ENCODE measurements at places on chromosomes 2 and 18.
A peak's percentile ranks its signal among the peaks of the same experiment; 100 is the strongest.

DNA sequence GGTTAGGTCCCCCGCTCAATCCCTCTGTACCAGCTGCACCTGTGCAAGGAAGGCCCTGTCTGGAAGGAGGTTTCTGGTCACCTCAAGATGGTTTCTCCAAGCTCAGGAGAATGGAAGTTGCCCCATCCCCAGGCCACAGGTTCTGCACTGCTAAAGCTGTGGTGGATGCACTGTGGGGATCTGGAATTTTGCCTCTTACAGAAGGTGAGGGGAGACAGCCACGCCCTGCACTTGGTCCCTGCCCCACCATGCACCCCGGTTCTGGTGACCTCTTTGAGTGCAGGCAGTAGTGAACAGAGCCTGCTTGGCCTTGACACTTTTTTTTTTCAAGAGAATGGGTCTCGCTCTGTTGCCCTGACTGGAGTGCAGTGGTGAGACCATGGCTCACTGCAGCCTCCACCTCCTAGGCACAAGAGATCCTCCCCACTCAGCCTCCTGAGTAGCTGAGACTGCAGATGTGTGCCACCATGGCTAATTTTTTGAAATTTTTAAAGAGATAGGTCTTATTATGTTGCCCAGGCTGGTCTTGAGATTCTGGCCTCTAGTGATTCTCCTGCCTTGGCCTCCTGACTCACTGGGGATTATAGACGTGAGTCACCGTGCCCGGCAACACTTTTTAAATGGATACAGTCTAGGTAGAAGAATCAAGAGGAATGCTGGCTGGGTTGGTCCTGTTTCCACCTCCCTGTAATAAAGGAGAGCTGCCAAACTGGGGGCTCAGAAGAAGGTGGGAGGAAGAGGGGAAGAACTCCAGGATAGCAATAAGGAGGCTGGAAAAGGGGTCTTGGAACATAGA lies 5.8 kb upstream of the NT5DC4 start:
- DNase-seq = peak; percentile 84

DNA sequence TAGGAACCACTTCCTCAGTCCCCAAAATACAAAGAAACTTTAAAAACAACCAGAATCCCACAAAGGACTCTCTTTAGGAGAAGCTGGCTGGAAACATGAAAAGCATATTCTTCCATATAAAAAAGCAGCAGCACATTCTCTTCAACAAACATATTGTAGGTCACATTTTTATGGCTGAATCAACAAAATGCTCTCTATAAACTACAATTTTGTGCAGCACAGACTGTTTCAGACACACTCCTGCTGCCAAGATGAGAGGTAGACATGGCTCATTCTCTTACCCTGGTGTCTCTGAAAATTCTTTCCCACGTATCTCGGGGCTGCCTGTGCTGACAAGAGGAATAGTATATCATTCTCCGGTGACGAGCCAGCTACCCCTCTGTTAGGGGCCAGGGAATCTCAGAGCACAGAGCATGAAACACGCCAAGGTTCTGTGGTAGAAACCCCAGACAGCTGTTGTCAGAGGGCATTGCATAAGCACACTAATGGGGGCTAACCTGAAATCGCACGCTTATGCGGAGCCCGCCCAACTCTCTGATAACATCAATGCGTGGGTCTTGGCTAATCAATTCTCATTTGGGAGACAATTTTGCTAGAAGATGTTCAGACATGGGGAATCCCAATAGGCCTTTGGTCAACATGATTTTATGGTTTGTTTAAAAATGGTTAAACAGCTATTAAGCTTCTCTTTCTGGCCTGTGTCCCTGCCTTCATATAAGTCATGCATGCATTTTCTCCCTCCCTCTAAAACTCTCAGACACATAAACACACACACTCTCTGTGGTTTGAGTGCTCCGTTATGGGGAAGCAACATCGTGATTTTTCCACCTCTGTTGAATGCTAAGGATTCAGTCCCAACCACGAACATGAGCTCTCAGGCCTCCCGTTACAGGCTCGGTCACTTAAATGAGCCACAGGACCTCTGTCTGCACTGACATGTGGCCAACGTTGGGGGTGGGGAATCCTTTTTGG lies 177.5 kb downstream of the INO80D start:
- no peak for DNase-seq

DNA sequence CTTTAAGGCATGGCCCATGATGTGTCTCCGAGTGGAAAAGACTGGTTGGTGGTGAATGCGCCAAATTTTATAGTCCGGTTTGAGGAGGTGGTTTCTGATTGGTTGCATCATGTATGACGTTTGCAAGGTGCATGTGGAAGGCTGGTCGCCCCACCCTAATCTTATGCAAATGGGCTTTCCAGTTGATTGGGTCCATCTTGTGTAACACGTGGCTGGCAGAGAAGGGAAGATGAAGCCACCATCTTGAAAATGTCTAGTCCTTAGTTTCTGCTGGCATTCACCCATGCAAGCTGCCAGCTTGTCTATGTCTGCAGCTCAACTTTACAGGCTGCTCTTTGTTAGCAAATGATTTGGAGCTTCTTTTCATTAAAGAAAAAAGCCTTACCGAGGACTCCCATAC lies 132.2 kb downstream of the PIK3C3 start:
- DNase-seq = no peak

GRCh38 chr2:219142329-219142728 lies 18.3 kb downstream of the NHEJ1 start:
- DNase-seq = peak; percentile 84

DNA sequence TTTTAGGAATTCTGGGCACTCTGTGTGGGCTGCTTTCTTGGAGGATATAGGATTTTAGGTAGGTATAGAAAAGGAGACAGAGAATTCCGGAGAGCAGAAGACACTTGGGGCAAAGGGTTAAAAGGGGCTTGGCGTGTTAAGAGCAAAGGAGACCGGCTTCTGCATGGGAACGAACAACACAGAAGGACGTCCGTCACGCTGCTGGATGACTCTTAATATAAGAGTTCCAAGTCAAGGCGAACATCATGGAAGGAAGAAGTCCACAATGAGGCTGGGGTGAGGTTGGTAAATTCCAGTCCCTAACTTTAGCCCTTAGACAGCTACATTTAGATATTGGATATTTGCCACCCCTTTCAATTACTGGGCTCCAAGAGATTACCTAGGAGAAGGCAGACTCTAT lies 15.9 kb upstream of the SLC20A1 start:
- DNase-seq = no peak

DNA sequence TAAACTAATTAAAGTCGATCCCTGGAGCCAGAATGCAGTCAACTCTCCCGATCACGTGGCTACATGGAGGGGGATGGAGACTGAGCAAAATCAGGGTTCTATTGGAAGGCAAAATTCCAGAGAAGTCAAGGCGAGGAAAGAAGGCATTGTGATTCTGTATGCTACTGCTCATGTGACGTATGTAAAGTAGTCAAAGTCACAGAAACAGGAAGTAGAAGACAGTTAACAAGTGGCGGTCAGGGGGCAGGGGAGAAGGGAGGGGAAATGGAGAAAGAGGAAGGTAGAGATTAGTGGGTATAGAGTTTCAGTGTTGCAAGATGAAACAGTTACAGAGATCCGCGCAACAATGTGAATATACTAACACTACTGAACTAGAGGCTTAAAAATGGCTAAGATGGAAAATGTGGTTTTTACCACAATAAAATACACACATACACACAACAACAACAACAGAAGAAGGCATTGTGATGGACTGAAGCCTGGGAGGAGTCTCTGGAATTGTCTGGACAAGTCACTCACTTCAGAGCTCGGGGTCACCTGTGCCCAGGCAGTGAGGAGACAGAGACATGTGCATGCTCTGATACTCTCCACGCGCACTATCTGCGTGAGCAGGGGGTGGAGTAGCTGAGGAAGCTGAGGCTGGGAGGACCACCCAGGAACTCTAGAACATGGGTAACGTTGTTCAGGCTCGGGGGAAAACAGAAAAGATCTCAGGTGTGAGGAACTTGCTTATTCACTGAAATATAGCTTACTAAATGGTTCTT lies 89.9 kb upstream of the CDCA7 start:
- no peak for DNase-seq

DNA sequence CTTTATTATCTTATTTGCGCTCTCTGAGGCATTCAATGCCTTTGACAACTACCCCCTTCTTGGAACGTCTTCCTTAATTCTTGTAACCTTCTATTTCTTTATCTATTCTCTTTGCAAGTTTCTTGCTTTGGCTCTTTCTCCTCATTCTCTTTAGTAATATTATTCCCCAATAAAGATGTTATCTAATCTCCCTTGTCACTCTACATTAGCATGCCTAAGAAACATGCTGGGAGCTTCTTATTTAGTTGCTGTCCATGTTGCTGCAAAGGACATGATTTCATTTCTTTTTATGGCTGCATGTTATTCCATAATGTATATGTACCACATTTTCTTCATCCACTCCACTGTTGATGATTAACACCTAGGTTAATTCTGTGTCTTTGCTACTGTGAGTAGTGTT lies 113.7 kb downstream of the RDH14 start:
- no peak for DNase-seq

GRCh38 chr2:33606100-33606499 lies 7.0 kb upstream of the FAM98A start:
- DNase-seq = no peak

- no peak for DNase-seq
These were observed 1.3 kb downstream of the WDR35 start for GRCh38 chr2:19988600-19988999.

- no peak for DNase-seq
These were observed 16.6 kb upstream of the HRH4 start for GRCh38 chr18:24443870-24444269.

DNA sequence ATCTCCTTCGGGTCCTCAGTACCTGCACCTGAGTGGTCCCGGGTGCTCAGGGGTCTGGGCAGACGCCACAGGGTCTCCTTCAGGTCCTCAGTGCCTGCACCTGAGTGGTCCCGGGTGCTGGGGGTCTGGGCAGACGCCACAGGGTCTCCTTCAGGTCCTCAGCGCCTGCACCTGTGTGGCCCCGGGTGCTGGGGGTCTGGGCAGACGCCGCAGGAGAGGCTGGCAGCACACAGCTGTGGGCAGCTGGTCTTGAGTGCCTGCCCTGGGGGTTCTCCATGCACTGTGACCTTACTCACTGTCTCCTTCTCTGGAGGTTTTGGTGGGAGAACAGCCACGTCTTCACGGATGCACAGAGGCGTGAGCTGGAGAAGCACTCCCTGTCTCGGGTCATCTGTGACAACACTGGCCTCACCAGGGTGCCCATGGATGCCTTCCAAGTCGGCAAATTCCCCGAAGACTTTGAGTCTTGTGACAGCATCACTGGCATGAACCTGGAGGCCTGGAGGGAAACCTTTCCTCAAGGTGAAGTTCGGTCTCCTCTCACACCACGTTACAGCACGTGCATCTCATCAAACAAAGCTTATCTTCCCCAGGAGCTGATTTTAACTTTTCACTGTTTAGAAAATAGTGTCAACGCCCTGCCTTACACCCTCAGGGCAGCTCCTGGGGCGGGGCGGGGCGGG lies 82.6 kb downstream of the TPO start:
- no peak for DNase-seq

GRCh38 chr2:122056853-122057252 lies 301.4 kb downstream of the TSN start:
- DNase-seq = no peak

DNA sequence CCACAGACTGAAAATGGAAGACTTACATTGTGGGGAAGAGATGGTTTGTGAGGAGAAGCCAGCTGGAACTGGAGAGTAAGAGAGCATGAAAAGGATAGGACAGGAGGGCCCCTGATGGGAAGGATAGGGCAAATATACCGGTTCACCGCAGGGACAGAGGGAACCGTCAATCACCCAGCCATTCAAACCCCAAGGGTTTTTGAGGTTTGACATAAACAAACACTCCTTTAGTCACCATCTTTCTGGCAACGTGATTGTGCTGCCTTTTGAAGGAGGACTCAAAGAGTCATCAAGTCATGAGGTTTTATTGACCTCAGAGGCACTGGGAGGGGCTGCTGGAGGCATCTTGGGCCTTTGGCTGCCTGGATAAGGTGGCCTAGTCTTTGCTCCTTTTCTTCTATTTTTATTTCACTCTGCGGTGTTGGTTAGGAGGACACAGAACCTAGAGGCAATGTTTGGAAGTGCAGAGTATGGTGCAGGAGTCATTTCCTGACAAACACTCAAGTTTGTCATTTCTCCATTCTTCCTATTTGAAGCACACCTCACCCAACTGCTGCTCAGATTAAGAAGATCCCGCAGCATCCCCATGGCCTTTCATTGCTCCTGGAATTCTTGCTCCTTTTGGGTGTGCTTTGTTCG lies 487.3 kb upstream of the SPRED2 start:
- no peak for DNase-seq

DNA sequence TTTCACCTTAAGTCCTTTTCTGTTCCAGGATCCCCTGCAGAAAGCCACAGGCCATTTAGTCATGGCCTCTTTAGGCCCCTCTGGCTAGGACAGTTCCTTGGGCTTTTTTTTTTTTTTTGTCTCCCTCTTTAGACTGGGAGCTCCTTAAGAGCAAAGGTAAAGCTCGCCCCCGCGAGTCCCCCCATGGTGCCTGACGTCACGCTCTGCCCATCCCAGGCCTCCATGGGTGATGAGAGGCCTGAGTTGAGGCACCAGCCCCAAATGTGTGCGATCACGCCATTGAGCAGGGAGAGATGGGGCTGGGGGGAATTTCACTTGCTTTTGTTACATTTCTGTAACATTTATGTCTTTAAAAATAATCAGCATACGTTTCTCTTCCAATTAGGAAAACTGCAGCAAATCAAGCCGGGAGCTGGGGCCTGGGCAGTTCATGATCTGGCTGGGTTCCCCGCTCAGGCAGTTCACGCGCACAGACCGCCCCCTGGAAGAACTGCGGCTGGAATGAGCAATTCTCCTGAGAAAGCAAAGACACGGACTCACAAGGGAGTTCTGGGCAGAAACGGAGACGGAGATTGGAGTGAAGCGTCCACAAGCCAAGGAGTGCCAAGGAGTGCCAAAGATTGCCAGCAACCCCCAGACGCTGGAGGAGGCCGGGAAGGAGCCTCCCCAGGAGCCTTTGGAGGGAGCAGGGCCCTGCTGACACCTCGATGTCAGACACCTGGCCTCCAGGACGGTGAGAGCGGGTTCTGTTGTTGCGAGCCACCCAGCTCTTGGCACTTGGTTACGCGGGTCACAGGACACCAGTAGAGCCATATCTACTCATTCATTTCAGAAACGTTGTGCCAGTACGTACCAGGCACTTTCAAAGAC lies 108.4 kb upstream of the ODC1 start:
- no peak for DNase-seq

DNA sequence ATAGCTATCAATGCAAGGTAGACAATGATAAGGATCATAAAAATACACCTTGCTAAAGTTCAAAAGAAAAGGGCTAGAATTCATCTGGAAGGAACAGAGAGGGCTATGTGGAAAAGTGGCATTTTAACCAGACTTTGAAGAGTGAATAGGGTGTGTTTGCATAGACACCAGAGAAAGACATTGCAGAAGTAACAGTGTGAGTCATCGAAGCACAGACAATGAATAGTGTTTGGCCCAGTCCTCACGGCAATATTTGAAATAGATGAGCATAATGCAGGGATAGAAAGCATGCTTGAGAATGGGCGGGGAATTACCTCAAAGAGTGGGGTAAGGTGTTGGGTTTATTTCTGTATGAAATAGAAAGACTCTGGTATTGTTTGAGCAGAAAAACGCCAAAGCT lies 24.2 kb downstream of the MYT1L start:
- DNase-seq = no peak

GRCh38 chr2:102258025-102258385 lies 53.4 kb upstream of the IL1RL1 start:
- DNase-seq = no peak

GRCh38 chr2:110101901-110102803 lies 13.5 kb downstream of the MALL start:
- DNase-seq = peak; percentile 98
